Kasumi-1 (cell line): ENCODE measurements at places on chromosomes 7 and 10.

GRCh38 chr10:116296291-116296721 lies 23.3 kb upstream of the GFRA1 start:
- DNase-seq = no peak

DNA sequence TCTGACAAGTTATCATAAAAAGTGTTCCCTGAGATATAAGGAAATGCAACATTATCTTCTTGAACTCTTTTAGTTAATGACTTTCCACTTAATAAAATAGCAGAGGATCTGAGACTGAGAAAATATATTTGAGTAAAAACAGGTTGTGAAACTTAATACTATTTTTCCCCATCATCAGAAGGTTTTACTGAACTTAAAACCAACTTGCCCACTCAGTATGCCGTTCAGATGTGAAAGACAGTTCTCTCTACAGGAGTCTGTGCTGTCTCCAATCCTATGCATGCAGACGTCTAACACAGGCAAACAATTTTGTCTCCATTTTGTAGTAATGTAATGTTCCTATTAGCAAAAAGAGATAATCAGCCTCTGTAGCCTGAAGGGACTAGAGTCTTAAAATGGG lies 38.2 kb upstream of the CYP2C18 start:
- no peak for DNase-seq

DNA sequence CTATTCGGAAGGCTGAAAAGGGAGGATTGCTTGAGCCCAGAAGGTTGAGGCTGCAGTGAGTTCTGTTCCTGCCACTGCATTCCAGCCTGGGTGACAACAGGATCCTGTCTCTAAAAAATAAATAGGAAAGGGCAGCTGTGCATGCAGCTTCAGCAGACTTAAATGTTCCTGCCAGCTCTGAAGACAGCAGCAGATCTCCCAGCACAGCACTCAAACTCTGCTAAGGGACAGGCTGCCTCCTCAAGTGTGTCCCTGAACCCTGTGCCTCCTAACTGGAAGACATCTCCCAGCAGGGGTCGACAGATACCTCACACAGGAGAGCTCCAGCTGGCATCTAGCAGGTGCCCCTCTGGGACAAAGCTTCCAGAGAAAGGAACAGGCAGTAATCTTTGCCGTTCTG lies 117.9 kb downstream of the CXCL12 start:
- no peak for DNase-seq

- no peak for DNase-seq
Observed at GRCh38 chr7:101236292-101236835, 1.2 kb downstream of the CLDN15 start.

GRCh38 chr7:88146616-88147015 lies 73.2 kb downstream of the SRI start:
- no peak for DNase-seq

DNA sequence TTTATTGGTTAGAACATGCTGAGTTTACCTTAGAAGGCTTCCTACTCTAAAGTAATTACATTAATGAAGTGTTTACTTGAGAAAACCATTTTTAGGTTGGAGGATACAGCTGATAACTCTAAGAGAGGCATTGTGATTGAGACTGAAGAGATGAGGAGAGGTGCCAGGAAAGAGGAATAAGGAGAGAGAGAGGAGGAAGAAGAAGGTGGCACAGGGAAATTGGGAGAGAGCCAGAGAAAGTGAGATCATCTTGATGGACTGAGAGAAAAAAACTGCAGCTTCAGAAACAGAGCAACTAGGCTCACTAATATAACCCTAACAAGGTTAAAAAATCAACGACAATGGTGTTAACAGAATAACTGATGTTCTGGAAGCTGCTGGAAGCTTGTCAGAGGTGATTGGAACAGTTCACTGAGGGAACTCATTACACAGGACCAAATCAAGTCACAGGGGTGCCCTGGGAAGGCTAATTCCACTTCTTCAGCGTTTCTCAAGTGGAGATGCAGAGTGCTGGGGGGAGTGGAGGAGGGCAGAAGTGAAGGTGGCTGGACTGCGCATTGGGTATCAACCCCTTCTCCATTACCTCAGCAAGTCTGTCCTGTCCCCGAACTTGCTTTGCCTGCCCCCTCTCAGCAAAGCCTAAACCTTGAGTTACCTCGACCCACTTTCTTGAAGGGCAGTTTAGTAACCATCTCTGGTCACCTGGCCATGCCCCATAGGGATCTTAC lies 6.9 kb upstream of the SORBS1 start:
- no peak for DNase-seq

DNA sequence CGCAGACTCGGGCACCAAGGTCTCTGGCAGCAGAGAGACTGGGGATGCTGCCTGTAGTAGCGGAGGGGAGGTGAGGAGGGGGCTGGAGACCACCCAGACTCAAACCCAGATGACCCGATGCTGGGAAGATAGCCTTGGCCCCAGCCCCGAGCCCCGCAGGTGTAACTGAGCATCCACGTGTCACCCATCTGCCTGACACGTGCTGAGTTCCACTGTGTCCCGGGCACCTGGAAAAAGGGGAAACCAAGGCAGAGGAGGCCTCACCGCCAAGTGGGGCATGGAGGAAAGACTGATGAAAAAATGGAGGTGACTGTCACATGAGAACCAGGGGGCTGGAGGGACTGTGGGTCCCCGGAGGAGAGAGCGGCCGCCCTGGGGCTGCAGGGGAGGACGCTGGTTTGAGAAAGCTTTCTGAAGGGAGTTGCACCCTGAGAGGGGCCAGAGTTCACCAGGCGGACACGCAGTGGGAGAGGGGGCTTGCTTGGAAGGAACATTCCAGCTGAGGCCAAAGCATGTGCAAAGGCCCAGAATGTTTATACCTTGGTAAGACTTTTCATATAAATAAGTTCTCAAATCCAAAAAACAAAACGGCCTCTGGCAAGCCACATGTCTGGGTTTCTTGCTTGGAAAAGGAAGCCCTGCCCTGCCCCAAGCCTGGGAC lies 27.4 kb upstream of the ELN start:
- DNase-seq = no peak

- DNase-seq = no peak
Observed at GRCh38 chr7:24549991-24550390, 23.3 kb upstream of the PALS2 start.

GRCh38 chr10:101075775-101076174 lies 14.0 kb downstream of the KAZALD1 start:
- no peak for DNase-seq

DNA sequence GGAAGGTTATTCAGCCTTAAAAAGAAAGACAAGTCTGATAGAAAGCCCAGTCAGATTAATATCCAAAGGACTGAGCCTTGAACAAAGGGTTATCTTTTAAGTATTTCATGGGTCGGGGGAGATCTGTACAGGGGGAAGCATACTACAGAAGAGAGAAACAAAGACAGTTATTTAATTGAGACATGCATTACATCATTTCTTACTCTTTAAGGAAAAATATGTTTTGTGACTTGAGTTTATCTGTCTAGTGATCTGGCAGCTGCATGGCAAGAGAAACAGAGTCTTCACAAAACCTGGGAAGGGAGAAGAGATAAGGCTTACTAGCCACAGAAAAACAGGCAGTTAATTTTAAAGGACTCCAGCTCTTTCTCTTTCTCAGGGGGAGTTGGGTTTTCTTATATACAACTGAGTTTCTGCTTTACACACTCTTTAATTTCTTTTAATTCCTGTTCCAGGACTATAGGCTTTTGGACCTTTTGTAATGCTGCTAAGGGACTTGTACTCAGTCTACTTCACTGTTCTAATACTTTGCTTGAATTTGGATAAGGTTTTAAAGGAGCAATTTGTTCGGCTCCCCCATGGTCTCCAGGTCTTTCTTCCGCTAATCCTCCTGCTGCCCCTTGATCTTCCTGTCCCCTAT lies 20.9 kb upstream of the CYP3A43 start:
- DNase-seq = no peak

GRCh38 chr10:23341004-23341403 lies 3.6 kb downstream of the C10orf67 start:
- no peak for DNase-seq

DNA sequence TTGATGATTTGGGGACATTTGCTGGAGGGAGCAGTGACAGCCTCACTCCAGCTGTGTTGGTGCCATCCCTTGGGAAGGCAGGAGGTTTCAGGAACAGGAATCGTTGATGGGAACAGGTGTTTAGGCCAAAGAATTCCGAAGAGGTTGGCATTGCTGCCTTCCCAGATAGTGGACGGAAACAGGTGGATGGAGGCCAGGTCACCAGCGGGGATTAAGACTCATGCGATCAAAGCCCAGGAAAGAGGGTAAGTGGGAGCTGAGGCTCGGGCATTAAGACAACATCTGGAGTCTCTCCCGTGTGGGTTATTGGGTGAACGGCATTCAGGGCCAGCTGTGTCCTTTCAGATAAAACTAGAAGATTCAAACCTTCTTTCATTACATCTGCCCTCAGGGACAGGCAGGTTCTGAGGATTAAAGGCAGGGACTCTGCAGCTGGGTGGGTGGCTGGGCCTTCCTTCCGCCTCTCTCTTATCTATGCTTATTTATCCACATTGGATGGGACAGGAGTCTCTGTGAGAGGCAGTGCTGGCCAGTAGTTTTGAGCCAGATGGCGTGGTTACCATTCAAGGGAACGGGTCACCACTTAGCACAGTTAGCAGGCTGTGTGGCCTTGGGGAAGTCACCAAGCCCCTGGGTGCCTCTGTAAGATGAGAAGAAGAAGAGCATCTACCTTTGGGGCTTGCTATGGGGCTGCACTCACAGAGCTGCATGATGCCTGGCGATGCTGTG lies 67.6 kb downstream of the INSIG1 start:
- DNase-seq = no peak

DNA sequence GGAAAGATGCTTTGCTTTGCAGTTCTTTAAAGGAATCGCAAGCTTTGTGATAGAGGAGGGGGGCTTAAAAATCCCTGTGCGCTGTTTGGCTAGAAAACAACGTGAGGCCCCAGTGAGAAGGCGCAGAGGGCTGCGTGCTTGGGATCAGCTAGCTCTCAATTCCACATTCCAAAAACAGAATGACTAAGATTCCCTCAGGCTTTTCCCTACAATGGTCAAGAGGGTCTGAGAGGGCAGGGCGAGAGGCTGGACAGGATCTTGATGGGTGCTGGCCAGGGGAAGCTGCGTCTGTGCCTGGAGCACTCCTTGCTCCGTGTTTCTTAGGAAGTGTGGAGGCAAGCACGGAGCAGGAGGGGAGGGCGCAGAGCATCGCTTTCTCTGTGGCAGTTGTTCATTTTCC lies 72.1 kb upstream of the INHBA start:
- DNase-seq = no peak

GRCh38 chr7:132680590-132680989 lies 104.3 kb upstream of the PLXNA4 start:
- no peak for DNase-seq

DNA sequence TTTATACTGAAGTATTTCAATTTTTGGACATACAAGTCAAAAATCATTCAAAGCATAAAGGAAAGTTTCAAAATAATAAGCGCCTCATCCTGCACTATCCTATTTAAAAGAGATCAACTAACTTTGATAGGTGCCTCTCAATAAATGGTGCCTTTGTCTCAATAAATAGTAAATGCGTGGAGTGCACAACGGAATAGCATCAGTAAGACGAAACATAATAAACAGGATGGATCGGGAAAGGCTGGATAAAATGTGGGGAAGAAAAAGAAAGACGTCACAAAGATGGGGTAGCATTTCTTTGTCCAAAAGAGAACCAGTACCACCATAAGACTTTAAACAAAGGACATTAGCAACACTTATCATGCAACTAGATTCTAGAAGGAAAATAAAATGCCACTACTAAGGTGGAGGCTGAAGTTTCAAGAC lies 571 bp upstream of the PRKAR2B start:
- no peak for DNase-seq

DNA sequence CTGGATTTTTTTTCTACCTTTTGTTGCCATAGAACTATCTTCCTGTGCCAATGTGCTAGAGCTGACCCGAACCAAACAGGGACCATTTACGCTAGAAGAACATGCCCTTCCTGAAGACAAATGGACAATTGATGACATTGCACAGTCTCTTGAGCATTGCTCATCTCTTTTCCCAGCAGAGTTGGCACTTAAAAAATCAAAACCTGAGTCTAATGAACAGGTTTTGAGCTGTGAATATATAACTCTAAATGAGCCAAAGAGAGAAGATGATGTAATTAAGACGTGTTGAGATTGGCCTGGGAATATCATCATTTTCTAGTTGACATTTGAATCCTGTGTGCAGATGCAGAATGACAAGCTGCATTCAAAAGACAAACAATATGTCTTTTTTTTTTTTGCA lies 37.1 kb downstream of the TRUB1 start:
- no peak for DNase-seq

GRCh38 chr10:20712774-20713173 lies 184.3 kb downstream of the NEBL start:
- DNase-seq = no peak

- DNase-seq = no peak
Observed at GRCh38 chr10:37490266-37490665, 364.9 kb downstream of the ANKRD30A start.

DNA sequence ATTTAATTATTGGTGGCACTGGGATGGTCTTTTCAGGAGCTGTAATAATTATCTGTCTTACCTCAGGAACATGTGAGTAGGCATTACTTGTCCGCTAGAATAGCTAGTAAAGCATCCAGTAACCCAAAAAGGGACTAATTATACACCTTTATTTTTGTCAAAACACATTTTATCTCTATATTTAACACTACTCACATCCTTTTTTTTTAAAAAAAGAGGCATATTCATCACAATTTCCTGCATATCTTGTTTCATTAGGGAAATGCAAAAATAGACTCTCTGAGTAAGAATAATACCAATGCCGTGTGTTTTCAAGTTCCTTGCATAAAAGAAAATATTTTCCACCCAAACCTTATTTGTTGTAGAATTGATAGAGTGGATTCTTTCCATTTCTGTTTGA lies 99.5 kb downstream of the VTI1A start:
- no peak for DNase-seq

DNA sequence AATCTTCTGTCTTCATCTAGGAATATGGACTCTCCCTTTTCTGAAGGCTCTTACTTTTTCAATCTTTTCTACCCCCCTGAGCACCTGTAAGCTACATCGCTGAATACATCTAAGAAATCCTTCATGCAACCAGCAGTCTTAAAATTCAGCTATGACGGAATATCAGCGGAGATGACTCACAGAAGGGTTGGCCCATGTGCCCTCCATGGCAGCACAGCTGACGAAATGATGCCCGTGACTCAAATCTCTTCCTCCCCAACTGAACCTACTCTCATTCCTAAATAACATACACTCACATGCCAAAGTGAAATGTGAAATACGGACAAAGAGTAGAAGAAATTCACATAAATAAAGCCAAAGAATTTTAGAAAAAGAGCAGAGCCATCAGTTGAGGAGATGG lies 30.3 kb upstream of the NCAPG2 start:
- DNase-seq = no peak

GRCh38 chr7:147909431-147910148 lies 681.0 kb upstream of the C7orf33 start:
- DNase-seq = no peak

- no peak for DNase-seq
Observed at GRCh38 chr7:132756484-132756990, 180.3 kb upstream of the PLXNA4 start.

DNA sequence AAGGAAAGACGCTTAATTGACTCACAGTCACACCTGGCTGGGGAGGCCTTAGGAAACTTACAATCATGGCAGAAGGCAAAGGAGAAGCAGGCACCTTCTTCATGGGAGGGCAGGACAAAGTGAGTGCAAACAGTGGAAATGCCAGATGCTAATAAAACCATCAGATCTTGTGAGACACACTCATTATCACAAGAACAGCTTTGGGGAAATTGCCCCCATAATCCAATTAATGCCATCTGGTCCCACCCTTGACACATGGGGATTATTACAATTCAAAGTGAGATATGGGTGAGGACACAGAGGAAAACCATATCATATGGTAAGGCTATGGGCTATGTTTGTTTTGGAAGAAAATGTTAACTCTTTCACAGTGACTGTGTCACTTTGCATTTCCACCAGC lies 1272.5 kb upstream of the CELF2 start:
- DNase-seq = no peak
